ENCODE measurements at places on chromosomes 2 and 18.
A peak's percentile ranks its signal among the peaks of the same experiment; 100 is the strongest.

- DNase-seq = no peak
Measured at GRCh38 chr2:125684932-125685331, 971.0 kb upstream of the GYPC start.

GRCh38 chr2:13821255-13821880 is 811.1 kb upstream of the LRATD1 start:
- DNase-seq = no peak

DNA sequence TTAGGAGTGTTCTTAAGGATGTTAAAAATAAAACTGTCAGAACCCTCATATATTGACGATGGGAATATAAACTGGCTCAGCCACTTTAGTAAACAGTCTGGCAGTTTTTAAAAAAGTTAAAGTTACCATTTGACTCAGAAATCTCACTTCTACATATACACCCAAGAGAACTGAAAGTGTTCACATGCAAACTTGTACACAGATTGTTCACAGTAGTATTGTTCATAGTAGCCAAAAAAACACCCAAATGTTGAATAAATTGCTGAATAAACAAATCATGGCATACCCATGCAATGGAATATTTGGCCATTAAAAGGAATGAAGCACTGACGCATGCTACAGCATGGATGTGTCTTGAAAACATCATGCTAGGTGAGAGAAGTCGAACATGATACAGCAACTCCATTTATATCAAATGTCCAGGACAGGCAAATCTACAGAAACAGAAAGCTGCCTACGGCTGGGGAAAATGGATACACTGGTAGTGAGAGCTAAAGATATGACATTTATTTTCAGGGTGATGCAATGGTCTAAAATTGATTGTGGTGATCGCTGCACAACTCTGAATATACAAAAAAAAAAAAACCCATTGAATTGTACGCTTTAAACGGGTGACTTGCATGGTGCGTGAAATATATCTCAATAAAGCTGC is 10.1 kb downstream of the RPL31 start:
- no peak for DNase-seq

- no peak for DNase-seq
Measured at GRCh38 chr2:198639580-198639979, 818.2 kb downstream of the SATB2 start.

DNA sequence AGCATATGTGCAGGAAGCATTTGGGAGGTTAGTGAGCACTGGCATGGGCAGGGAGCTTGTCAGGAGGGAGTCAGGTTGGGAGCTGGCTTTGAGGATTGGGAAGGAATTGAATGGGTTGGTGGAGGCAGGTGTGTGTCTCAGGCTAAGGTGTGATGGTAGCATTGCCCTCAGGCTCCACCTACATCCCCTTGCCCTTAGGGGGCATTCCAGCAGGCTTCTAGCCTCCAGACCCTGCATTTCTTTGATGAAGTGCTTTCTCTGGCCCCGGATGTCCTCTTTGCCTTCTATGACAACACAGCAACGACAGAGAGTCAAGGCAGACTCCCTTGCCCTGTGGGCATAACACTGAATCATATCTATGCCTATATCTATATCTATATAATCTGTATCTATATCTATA is 13.5 kb downstream of the RHBDD1 start:
- DNase-seq = no peak

DNA sequence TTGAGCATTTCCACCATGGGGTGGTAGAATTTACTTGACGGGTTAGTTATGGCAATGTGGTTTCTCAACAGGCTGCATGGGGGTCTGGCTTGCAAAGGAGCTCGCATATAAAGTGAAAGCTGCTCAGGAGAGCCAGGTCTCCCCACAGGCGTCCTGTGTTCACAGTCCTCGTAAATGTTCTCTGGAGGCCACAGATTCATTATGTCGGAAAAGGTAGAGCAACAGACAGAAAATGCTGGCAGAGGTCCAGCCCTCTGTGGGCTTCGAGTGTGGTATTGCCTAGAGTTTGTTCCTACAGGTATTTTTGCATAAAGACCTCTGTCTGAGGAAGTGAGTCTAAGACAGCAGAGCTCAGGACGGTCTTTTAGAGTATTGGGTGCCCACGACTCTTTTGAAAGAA is 96.4 kb downstream of the CDCA7 start:
- DNase-seq = no peak

DNA sequence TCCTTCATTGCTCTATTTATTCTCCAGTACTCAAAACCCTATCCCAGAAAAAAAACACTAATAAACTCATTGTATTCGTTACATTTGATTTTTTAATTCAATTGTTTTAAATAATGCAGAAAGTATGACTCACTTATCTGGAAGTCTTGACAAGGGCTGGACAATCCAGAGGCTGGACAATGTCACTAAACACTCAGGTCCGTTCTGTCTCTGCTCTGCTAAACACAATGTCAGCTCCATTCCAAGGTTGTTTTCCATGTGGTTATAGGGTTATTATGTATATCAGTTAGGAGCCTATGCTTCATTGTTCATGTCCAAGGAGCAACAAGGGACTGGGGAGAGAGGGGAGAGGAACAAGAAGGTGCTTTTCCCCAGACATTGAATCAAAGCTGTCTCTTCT is 125.5 kb downstream of the IRS1 start:
- no peak for DNase-seq

- no peak for DNase-seq
Measured at GRCh38 chr2:236525411-236525997, 44.1 kb upstream of the ACKR3 start.

GRCh38 chr2:29763371-29763770 is 158.0 kb downstream of the ALK start:
- DNase-seq = no peak

DNA sequence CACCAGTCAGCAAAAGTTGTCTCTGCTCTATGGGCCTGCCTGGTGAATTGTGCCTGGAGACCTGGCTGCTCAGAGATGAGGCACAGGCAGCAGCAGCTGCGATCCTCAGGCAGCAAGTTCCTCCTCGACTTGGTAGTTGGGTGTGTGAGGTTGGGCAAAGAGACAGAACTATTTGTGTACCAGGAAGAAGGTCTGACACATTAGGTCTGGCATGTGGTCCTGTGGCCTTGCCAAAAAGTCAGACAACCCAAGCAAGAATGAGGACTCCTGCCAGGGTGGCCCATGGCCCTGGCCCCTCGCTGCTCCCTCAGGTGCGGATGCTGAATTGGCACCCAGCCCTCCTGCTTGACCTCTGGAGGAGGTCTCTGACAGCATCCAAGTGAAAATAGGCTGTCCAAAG is 192.7 kb downstream of the DYSF start:
- peak; percentile 70 for DNase-seq

- no peak for DNase-seq
Measured at GRCh38 chr2:236656166-236656565, 86.5 kb downstream of the ACKR3 start.

DNA sequence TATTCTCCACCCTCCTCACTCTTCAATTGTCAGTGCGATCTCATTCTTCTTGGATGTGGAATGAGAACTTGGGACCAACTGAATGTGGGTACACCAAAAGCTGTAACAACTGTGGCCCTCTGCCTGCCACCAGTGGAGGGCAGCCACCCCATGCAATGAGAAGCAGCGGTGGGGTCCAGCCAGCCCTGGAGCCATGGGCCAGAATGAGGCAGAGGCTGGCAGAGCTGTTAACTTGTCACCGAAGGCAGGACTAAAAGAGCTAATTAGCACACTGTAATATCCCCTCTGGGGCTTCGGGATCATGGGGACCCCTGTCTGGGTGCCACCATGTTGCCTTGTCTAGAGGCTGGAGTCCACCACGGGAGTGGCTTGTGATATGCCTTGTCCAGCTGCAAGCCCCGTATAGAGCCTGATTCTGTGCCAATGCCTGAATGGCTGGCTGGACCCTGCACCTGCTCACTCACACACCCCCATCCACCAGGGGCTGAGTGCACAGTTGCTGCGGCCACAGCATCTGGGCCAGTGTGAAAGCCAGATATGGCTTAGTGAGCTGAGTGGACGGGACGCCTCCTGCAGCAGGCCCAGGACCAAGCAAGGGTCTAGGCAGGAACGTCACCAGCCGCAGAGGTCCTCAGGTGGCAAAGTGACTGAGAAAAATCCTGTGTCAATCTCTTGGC is 680.5 kb downstream of the DSC3 start:
- no peak for DNase-seq

- DNase-seq = no peak
Measured at GRCh38 chr2:201182650-201183364, at the start of gene CASP10. Gene CASP10, plus strand, starts transcription at chr2:201183141. Its CDS starts 2,637 bp downstream, at chr2:201185778.

- no peak for DNase-seq
Measured at GRCh38 chr2:226306969-226307368, 492.7 kb downstream of the IRS1 start.

GRCh38 chr2:144630459-144631215 is 110.7 kb upstream of the ZEB2 start:
- no peak for DNase-seq

DNA sequence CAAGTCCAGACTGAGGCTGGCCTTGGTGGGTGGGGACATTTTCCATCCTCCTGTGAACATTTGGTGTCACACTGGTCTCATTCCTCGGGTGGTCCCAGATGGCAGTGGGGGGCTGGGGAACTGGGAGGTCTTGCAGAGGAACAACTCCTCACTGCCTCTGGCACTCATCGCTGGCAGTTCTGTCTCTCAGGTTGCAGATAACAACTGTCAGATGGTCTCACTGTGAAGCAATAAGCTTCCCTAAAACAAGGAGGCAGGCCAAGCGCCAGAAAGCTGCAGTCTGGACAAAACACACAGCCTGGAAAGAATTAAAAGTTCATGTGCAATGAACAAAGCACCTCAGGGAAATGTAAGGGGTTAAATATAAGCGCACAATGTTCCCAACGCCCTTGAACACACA is 78.1 kb downstream of the IRS1 start:
- DNase-seq = peak; percentile 71

GRCh38 chr2:198788676-198789075 is 669.1 kb downstream of the SATB2 start:
- DNase-seq = no peak

DNA sequence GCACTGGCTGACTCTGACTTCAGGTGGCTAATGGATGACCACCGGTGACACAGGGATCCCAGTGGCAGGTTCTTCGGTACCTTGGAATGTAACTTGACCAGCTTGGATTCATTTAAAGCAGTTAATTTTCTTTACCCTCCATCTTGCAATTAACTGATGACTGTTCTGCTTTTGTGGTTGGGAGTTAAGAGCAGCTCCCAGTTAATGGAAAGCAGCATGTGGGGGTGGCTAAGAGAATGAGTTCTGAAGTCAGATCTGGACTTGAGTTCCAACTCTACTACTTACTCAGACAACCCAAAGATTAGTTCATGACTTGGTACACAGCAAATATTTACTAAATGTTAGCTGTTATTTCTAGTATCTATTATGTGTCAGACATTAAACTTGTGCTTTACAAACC is 58.5 kb downstream of the FAM228A start:
- no peak for DNase-seq

GRCh38 chr18:58125183-58125582 is 81.2 kb downstream of the NEDD4L start:
- no peak for DNase-seq

DNA sequence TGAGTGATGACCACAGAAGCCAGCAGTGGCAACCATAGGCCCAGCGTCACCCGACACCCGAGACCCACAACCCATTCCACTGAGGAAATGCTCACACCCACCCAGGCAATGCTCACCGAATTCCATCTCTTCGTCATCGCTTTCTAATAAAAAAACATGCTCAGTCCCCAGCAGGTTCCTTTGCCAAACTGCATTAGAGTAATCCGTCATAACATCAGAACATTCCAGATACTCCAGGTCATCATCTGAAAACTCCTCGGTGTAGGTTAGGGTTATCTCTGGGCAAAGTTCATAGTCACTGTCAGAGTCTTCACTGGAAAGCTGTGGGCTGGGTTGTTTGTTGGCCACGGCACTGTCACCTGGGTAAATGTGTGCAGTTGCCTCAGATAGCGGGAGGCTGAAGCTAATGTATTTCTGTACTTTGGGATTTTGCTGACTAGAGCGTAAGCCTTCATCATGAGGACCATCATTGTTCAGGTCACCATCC is 49.3 kb downstream of the ALPK2 start:
- DNase-seq = no peak

GRCh38 chr2:164599954-164600589 is 21.2 kb downstream of the GRB14 start:
- no peak for DNase-seq

DNA sequence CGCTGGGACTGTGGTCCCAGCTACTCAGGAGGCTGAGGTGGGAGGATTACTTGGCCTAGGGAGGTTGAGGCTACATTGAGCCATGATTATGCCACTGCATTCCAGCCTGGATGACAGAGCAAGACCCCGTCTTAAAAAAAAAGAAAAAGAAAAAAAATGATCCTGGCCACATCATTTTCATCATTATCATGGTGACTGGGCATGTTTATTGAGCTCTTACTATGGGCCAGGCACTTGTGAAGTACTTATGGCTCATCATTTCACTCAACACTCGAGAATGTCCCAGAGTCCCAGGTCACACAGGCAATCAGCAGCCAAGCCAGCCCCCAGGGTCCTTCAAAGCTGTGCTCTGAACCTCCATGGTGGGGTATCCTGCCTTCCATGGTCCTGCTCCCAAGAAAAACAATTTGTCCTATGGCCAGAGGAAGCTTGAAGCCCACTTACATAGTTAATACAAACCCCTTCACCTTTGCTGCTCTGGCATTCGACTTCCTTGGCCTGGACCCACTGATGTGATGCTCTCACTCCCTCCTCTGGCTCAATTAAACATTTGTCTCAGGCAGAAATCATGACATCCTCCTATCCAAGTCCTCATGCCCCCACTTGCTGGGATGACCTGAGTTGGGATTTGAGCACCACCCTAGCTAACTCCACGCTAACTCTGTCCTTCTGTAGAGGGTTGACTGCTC is 3.8 kb upstream of the CNNM4 start:
- DNase-seq = no peak

GRCh38 chr2:191679818-191680600 is 2.1 kb downstream of the NABP1 start:
- no peak for DNase-seq

DNA sequence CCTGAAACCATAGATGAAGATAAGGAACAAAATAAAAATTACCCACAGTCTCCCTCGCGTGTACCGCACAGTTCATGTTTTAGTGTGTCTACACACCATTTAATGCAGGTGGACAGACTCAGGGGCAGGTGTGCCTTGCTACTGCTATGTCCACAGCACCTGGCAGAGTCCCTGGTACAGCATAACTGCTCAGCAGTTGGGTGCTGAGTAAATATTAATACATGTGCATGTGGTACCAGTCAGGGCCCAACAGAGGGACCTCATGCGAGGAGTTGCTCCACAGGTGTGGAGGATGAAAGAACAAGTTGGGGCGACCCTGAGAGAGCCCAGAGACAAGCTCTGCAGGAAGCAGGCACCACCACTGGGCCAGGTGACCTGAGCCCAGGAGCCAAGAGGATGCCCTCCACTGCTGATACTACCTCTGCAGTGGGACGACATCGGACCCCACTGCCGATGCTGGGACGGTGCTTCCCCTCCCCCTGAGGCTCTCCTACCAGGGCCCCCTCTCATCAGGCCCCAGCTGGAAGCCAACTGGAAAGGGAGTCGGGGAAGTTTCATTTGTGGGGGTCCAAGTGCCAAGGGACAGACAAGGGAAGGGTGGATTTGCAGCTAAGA is 100.8 kb downstream of the NEDD4L start:
- no peak for DNase-seq

GRCh38 chr2:221567809-221568208 is 4.3 kb downstream of the EPHA4 start:
- DNase-seq = no peak

- no peak for DNase-seq
Measured at GRCh38 chr18:55522011-55522410, 66.0 kb downstream of the TCF4 start.

GRCh38 chr2:127535422-127535901 is at the start of gene MYO7B:
Gene MYO7B, plus strand, starts transcription at chr2:127535683. Its CDS starts 24,040 bp downstream, at chr2:127559723.
- no peak for DNase-seq

Measured in left ventricle myocardium superior (tissue), 1 donor.